ENCODE measurements at places on chromosomes 5 and 9. TPM values are rescaled to one million over a fixed set of nuclear protein-coding genes. Genes with fewer than 3 reads are reported as not detected.

PRRC1 gene
- total RNA-seq = 63.1 TPM

PCDHGA7 gene
- total RNA-seq = 0.32 TPM

- DNase-seq = no peak
Observed at GRCh38 chr9:37870081-37870798, 33.7 kb downstream of the SLC25A51 start.

GRCh38 chr9:36530224-36530623 lies 42.5 kb upstream of the MELK start:
- no peak for DNase-seq

C9orf153 gene
- total RNA-seq = 0.19 TPM

UTP15 gene
- 32.4 TPM for total RNA-seq

SCGB3A2 gene
- total RNA-seq = not detected

- no peak for DNase-seq
Observed at GRCh38 chr9:114652776-114653555, 4.6 kb downstream of the TEX53 start.

DNA sequence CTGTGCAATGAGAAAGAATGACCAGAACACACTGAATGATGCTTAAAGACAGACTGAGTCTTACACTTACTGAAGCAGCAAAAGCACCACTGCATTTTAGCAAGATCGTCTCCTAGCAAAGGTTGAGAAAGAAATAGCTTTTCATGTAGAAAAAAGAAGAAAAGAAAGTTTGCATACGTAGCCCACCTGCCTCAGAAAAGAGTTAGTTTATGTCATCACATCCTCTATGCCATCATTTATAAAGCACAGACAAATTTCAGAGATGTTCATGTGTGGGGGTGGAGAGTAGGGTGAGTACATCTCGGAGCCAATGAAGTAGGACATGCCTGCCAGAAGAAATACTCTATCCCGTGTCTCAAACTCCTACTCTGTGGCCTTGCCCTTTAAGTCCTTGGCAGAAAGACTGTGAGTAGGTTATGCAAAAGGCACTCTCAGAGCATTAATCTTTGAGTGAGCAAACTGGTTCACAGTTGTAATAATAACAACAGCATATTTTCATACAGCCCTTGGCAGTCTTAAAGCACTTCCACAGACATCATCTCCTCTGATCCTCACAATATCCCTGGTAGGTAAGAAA lies 22.4 kb downstream of the NRG2 start:
- no peak for DNase-seq

FBLL1 gene
- total RNA-seq = 5.9 TPM

DNA sequence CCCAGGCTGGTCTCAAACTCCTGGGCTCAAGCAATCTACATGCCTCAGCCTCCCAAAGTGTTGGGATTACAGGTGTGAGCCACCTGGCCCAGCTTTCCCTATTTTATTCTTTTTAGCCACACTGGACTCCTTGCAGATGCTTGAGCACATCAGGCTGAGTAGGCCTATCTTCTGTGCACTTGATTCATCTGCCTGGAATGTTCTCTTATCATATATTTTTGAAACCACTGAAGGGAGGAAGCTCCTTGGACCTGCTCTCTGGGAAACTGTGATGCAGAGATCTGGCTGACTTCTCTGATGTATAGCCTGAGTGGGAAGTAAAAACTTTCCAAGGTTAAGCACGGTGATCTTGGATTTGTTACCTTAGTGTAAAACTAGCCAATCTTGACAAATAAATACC lies 6.5 kb upstream of the MAT2B start:
- no peak for DNase-seq

TIMD4 gene
- total RNA-seq = not detected

DNA sequence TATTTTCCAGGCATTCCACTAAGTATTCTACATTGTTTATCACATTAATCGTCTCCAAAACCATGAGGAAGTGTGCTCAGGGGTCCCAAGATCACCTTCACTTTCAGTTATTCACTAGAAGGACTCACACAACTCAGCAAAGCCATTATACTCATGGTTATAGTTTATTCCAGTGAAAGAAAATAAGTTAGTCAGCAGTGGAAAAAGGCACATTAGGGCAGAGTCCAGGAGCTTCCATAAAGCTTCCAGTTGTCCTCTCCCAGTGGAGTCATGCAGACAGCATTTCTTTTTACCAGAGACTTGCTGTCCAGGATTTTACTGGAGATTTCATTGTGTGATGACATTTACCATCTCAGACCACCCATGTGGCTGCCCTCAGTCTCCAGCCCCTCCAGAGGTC lies 51.5 kb downstream of the SH3RF2 start:
- DNase-seq = no peak

- DNase-seq = no peak
Observed at GRCh38 chr5:80083101-80083890, 48.1 kb downstream of the THBS4 start.

RANBP3L gene
- total RNA-seq = not detected

DNA sequence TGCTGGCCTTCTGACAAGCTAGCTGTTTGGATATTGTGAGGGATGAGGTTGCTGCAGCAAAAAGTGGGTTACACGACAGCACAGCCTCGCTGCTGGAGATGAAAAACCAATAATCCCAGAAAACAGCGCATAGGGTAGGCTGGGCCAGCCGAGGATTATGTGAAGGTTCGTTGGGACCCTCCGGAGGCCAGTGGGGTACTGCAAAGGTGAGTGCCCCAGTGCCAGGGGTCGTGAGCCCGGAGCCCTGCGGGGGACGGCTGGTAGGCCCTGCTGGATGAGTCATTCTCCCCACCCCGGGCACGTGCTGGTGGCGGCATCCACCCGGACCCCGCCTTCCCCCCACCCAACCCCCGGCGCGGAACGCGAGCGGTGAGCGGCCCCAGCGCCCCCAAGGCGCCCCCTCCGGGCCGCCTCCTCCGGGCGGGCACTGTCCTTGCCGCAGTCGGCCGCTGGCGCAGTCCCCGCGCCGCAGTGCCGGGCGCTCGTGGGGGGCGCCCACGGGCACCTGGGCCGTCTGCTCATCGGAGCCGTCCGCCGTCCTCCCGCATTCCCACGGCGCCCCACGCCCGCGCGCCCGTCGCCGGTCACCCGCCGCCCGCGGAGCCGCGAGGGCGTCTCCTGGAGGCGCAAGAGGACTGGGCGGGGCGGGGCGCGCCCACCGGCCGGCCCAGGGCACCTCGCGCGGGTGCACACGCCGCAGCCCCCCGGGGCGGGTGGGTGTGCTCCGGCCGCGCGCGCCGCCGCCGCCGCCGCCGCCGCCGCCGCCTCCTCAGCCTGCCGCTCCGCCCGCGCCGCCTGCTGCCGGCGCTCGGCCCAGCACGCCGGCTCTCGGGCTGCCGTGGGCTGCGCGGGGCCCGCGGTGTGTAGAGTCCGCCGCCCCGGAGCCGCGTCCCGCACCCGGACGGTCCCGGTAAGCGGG lies at the start of gene PHF24:
Gene PHF24 (plus strand): TSS at position 794 of the 919 bp plus-strand sequence. CDS start 13,014 bp downstream, outside the sequence.
- no peak for DNase-seq

DNA sequence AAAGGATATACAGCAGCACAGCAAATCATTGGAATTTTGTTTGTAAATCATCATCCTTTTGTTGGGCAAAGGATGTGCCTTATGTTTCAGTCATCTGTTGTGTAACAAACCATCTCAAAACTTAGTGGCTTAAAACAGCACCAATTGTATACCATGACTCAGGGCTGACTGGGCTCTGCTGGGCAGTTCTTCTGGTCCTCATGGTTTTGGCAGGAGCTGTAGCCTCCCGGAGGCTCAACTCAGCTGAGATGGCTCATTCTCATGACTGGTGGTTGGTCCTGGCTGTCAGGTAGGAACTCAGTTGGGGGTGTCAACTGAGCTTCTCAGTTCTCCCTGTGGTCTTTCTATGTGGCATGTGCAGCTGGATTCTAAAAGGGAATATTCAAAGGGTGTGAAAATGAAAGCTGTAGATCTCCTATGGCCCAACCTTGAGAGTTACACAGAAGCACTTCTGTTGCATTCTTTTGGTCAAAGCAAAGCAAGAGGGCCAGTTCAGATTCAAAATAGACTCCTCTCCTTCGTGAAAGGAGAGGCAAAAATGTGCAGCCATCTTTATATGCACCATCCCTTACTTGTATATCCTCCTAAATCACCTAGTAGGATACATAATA lies 39.1 kb upstream of the CPEB4 start:
- DNase-seq = no peak

ZBTB26 gene
- 13.5 TPM for total RNA-seq

PHF24 gene
- total RNA-seq = 0.63 TPM

- no peak for DNase-seq
Observed at GRCh38 chr9:77532607-77533006, 115.5 kb downstream of the GNA14 start.

TAF11L10 gene
- not detected for total RNA-seq

GRCh38 chr5:103889500-103890209 lies 327.1 kb upstream of the NUDT12 start:
- no peak for DNase-seq

DNA sequence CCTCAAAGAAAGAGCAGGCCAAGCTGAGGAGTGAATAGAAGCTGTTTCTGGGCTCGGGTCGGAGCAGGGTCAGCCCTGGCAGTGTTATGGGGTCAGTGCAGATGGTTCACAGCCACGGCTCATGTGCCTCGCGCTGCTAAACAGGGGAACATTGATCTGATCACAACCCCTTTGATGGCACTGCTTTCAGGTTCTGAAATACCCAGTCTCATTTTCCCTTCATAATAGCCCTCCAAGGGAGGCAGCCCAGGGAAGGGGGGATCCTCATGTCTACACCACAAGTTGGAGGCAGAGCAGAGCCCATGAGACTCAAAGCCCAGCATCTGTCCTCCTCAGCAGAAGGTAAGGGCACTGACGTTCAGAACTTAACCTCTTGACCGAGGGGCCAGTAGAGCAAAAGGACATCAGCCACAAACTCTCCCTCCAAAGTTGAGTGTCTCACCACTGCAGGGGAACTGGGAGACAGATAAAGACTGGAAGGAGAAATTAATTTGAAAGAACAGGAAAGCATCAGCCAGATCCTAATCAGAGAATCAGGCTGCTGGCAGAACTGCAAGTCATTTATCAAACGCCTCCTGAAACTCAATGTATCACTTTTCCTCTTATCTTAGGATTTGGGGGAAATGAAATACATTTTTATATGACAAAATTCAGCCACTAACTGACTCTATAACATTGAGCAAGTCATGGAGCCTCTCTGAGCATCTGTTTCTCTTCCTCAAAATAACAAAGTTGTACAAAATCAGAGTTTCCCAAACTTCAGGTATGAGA lies 110.6 kb downstream of the SH3TC2 start:
- no peak for DNase-seq

DNA sequence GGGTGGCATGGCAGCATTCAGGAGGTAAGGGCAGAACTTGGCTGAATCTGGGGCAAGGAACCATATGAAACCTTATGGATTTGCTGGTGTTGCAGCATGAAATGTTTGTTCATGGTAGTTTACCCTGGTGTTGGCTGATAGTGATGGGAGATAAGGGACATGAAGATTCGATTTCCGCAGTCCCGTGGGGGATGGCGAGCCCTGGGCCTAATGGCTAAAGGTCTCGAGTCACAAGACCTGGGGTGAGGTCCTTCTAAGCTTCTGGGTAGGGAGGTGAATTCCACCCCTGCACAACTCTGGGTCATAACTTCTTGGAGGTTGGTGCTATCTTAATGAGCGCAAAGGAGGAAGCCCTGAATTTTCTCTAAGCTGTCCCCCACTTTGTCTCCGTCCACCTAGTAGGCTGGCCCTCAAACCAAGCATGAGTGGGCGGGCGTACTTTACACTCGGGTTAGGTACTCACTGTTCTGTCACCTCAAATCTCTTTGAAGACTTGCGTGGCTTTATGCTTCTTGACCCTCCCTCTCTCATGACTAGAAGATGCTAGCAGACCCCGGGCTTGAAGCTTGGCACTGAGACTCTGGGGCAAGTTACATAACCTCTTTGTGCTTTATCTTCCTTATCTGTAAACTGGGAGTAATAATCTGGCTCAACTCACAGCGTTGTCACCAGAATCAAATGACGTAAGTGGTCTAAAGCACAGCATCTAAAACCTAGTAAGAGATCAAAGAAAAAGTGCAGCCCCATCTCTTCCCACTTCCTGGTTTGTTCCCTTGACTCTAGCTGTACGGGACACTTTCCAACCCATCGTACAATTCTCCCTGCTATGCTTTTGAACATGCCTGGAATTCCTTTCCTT lies 72.5 kb downstream of the BASP1 start:
- DNase-seq = no peak

DNA sequence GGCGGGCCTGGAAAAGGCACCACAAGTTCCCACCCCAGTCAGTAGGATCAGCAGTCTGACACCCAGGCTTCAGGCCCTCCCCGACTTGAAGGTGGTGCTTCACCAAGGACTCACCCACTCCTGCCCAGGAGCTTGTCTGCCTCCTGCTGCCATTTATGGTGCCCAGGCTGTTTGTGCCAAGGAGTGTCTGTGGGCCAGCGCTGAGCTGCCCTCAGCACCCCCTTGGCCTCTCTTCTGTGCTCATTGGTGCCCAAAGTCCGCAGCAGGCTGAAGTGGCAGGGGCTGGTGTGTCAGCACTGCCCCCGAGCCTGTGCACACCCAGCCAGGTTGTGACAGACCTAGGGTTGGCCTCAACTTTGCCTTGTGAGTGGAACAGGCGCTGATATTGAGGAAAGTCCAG lies 23.5 kb downstream of the JMY start:
- no peak for DNase-seq

HTR1A gene
- not detected for total RNA-seq

DNA sequence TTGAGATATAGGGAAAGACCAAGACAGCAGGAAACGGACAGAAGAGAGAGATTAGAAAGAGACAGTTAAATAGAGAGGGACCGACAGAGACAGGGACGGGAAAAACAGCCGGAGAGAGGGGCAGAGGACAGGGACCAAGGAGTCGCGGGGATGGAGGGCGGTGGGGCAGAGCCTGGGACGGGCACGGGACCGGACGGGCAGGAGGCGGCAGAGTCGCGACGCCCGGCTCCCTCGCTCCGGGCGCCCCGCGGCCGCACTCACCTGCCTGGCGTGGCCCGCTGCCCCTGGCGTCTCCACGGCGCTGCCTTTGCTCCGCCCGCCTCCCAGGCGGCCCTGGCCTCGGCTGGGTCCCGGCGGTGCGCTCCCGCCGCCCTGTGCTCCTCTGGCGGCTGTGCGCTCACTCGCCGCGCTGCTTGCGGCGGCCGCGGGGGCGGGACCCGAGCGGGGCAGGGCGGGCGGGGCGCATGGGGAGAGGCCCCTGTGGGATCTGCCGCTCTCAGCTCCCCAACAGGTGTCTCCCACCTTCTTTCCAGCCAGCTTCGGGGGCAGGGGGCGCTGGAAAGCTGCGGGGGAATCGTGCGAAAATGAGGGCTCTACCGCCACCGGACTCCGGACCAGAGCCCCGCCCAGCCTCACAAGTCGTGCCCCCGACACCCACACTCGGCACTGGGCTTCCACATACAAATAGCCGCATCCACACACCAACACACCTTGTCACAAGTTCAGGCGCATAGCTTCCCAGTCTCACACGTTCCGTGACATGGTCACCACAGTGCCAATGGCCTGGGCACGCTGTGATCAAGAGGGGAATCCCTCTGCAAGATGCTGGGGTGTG lies at the start of gene ARID3C:
Gene ARID3C (minus strand): TSS at position 411 of the 835 bp plus-strand sequence. CDS start 1,052 bp downstream, outside the sequence.
- no peak for DNase-seq

DNA sequence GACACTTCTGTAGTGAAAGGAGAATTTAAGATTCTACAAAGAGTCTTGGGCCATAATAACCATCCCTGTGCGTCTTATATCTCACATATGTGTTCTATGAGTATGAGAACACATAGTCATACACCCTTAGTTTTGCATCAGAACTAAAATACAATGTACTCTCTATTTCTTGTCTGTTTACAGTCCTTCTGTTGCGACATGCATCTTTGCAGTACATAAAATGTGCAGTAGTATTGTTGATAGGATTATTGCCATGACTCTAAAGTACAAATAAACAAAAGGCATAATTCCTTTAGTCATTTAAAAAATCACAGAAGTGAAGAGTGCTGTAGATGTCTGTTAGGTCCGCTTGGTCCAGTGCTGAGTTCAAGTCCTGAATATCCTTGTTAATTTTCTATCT lies 201.9 kb downstream of the NR3C1 start:
- DNase-seq = no peak

GRCh38 chr5:59264639-59265245 lies 628.8 kb downstream of the PDE4D start:
- no peak for DNase-seq

CNTLN gene
- 16.7 TPM for total RNA-seq

Measured in neural crest cell (in vitro differentiated cells).